ENCODE measurements at places on chromosomes 6 and 20. TPM values are rescaled to one million over a fixed set of nuclear protein-coding genes. Genes with fewer than 3 reads are reported as not detected.
A peak's percentile ranks its signal among the peaks of the same experiment; 100 is the strongest.

Gene UST
- not detected for polyA plus RNA-seq

Gene MYLK4
- 0.46 TPM for polyA plus RNA-seq

Gene MRAP2
- 0.68 TPM for polyA plus RNA-seq

Gene GPX5
- polyA plus RNA-seq: not detected

Gene TINAG
- polyA plus RNA-seq: not detected

Gene F13A1
- not detected for polyA plus RNA-seq

Gene ADGRF5
- not detected for polyA plus RNA-seq

DNA sequence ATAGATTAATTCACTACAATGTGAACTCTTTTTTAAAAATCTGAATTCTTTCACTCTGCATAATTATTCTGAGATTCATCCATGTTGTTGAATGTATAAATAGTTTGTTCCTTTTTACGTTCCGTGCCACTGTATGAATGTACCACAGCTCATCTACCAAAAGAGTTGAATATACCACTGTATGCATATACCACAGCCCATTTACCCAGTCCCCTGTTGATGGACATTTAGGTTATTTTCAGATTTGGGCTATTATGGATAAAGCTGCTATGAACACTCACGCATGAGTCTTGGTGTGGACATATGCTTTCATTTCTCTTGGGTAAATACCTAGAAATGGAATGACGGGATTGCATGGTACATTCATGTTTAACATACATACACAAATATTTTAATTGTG, 28.2 kb downstream of the PNPLA1 start:
- DNase-seq: no peak

DNA sequence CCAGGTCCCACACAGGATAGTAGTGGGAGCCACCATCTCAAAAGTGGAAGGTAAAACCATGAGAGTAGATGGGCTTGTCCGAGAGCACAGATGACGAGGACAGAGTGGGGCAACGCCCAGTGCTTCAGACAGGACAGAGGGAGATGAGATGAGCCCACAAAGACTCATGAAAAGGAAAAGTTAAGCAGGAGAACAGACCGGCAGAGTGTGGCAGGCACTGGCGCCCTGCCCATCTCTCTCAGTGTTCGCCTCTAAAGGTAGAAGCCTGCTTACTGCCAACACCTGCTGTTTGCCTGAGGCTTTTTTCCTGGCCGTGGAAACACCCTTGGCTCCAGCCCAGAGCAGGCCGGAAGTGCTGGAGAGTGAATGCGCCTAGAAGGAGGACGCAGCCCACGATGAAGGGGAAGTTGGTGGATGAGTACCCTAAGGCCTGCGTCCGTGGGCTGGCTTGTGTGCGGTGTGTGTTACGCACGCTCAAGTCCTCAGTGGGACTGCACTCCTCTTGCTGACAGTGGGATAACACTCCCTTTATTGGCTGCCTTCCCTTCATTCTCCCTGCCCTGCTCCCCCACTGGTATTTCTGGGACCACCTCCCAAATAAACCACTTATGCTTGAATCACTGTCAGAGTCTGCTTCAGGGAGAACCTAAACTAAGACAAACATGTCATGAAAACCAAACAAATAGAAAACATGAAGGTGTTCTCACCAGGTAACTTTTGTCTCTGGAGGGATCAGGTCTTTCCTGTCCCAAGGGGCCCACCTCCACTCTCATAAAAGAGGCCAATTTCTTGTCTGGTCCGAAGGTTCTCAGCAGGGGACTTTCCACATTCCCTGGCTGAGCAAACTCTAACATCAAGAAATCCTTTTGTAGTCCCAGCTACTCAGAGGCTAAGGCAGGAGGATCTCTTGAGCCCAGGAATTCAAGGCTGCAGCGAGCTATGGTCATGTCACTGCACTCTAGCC, 9.1 kb upstream of the FOXP4 start:
- no peak for DNase-seq

DNA sequence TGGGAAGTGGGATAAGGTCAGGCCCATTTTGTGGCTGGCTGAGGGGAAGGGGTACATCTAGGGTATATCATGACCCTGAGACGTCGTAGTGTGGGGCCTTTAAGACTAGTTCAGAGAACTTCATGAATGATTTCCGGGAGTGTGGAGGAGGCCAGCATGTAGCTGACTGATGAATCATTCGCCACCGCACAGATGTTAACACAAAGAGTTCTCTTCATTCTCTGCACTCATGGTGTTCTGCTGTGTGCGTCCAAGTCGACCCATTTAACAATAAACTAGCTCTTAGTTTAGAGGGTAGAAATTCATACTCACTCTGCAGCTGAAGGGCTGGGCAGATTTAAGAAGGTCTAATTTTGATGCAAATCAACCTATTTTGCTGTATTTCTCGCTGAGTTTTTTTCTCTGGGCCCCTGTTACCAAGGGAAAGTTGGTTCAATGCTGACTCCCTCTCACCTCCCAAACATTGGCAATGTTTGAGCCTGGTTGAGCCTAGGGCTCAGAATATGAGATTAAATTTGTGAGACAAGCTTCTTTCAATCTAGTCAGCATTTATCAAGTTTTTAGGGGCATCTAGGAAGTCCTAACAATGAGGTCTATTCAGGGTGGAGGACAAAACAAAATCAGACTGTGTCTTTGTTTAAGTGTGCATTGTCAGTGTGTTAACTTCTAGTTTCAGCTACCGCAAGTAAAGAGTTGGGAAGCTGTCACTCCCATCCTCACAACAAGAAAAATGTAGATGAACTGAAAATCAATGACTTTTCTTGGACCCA, 106.8 kb upstream of the CBLN4 start:
- DNase-seq: no peak

- peak; percentile 56 for DNase-seq
Observed at GRCh38 chr6:125974214-125974866, 12.0 kb upstream of the TRMT11 start.

- no peak for DNase-seq
Observed at GRCh38 chr6:125950293-125950692, 6.3 kb upstream of the HINT3 start.

- no peak for DNase-seq
Observed at GRCh38 chr20:49237531-49237930, 18.3 kb downstream of the DDX27 start.

DNA sequence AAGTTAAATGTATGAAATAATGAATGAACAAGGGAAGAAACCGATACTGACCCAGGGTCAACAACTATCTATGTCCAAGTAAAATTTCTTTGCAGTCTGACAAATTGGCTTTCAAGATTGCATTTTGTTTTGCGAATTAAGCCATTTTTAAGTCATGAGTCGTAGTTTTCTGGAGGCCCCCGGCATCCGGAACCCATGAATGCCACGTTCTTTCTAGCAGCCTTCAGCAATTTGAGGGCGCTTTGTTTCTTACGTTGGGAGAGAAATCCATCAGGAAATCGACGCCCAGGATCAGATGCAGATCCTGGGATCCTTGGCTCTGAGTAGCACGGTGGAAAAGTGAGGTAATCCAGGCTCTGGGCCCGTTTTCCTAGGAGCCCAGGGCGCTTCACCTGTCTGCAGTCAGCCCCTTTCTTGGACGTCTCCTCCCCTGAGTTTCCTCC, 309 bp upstream of the ABRACL start:
- DNase-seq: no peak

- DNase-seq: no peak
Observed at GRCh38 chr6:20454204-20454824, 52.6 kb downstream of the E2F3 start.

DNA sequence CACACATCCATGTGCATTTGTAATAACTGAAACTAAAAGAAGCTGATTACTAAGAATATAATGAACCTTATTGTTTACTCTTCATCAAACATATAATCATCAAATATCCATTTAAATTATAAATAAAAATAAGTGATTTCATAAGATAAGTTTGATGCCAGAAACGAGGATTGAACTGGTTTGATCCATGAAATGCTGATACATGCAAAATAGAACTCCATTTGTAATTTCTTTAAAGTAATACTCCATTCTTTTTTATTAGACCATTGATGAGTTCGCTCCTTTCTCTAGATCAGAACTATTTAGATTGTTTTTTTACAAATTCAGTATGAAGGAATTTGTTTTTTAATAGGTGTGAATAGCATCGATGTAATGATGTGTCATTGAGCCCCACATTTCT, 57.6 kb downstream of the EYS start:
- DNase-seq: no peak

DNA sequence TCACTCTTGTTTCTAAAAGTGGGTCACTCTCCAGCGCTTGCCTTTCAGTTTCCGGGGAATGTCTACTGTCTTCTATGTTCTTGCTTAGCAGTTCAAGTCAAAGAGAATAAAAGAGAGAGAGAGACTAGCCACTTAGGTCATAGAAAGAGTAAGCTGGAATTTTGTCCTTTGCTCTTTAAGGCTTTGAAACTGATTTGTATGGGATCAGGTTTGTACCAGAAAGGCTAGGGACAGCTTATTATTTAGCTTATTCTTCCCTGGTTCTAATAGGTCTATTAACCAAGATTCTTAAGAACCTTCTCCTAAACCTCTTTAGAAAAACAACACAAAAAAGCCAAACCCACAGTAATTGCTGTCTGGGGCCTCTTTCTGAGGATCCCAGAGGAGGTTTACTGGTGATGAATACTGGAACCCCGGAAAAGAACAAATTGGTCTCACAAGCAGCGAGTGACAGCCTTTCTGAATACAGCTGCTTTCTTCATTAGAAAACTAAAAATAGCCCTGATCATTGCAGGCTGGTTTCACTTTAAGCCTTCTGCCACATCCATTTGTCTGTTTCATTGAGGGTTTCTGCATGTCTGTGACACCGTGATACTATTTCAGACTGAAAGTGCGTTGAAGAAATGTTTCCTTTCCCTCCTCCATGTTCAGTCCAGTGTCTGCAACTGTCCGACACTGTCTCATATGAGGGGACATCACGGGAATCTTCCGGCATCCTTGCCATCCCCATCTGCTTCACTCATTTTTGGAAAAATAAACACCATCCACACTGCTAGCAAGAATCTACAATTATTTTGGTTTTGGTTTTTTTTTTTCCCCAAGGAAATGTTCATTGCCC, 75.1 kb upstream of the ATXN1 start:
- DNase-seq: no peak

DNA sequence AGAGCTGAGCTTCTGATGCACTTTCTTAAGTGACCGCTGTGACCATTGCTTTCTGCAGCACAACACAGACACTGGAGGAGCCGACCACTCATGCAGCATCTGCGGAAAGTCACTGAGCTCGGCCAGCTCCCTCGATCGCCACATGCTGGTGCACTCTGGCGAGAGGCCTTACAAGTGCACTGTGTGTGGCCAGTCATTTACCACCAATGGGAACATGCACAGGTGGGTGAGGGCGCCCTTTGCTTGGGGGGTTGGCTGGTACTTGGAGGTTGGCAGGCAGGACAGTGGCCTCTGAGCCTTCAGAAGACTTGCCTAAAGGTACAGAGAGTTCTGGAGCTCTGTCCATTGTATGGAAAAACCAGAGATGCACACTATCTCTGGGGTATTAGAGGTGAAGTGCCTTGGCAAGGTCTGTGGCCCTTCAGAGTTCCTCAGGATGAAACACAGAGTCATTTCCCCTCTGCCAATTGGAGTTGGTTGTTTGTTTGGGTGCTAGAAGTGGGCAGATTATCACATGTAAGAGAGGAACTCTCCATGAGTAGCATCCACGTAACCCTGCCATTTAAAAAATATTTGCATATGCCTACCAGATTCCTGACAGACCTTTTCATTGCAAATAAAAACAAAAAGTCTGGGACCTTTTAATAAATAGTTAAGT, 81.5 kb downstream of the RREB1 start:
- DNase-seq: no peak

DNA sequence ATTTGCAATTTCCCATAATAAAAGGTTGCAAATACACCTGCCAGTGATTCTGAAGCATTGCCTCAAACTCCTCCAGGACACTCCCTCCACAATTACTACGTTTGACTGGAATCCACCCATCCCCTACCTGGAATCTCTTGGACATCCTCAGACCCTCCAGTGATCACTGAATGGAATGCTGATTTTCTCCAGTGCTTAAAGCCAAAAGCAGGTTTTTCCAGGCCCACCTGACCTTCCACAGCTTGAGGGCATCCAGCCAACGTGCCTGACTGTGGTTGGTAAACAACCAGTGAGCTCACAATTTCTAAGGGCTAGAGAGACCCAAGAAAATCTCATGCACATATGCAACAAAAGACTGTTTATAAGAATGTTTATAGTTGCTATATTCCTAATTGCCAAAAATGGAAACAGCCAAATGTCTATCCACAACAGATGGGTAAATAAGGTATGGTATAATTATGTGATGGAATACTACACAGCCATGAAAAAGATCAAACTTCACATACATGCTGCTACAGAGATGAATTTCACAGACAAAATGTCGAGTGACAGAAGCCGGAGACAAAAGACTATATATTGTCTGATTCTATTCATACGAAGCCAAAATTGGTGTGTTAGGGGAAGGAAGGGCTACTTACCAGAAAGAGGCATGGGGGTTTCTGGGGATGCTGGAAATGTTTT, 147.1 kb upstream of the RREB1 start:
- DNase-seq: no peak

DNA sequence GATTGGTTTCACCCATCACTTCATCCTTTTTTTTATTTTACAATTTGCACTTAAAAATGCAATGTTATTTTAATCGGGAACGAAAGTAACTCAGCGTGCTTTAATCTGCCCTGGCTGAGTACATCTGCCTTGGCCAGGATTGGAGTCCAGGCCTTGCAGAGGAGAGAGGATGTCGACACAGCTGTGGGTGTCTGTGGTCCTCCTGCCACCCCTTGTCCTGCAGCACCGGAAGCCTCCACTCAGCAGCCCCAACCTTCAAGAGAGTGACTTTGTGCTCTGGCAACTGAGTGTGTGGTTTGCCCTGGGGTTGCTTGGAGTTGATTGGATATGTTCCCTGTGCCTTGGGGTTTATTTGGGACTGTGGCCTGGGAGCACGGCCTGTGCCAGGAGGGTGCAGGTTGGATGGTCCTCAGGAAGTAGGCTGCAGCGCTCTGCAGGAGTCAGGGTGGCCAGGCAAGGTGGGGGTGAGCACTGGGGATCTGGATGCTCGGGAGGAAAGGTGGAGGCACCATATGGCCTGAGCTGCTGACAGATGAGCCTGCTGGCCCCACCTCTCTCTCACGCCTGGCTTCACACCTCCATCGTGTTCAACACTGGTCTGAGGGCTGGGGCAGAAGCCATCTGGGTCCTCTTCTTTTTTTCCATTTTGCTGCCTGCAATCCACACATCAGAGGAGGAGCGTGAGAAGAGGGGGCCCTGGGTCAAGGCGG, 4.3 kb downstream of the MYT1 start:
- DNase-seq: no peak

DNA sequence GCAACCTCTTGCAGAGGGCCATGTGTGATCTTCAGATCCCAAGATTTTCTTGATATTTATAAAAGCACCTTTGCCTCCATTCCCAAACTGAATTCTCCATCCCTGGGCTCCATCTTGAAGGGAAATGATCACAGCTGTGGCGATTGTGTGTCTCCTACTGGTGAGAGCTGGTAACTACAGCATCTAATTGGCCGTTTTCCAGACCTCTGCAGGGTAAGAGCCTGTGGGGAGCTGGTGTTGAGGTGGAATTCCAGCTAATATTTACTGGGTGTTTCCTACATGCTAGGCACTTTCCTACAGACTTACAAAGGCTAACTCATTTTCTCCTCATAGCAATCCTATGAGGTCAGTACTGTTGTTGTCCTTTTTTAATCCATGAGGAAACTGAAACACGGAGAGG, 59.2 kb upstream of the FNDC1 start:
- DNase-seq: peak; percentile 23

GRCh38 chr6:96466147-96466863, 55.3 kb upstream of the UFL1 start:
- DNase-seq: no peak

- DNase-seq: peak; percentile 50
Observed at GRCh38 chr6:163405412-163406309, 8.9 kb upstream of the QKI start.

GRCh38 chr6:132673376-132674094, 14.6 kb upstream of the TAAR1 start:
- no peak for DNase-seq
